Kidney epithelial cell (primary cell): ENCODE measurements at places on chromosomes 16 and 17.
A peak's percentile ranks its signal among the peaks of the same experiment; 100 is the strongest.

DNA sequence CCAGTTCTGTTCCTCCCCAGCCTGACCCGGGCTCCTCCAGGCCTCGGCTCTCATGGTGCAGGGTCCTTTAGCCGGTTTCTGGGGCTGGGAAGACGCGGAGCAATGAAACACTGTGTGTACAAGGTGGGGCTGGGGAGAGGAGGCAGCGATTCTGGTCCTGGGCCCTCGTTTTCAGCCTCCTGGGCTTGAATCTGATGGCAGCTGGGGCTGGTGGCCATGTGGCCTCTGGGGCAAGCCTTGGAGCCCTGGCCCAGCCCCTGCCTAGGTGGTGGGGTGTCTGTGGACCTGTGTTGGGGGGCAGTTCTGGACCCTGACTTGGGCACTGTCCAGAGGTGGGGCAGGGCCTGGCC lies 4.1 kb downstream of the FOXJ1 start:
- DNase-seq: no peak

DNA sequence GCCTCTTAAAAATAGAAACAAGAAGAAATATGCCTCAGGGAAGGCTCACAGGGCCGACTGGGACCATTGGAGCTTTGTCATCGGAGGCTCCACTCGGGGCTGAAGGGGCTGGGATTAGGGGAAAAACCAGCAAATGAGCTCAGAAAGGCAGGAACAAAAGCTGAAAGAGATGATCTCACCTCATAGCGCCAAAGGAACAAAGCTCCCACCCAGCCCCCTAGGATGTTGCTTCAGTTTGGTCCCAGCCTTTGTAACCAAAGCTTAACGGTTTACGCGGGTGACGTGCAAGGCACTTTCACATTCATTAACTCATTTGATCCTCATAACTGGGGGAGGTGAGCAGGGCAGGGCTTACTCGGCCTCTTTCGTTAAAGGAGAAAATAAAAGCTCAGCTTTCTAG lies 168.5 kb upstream of the DYNLRB2 start:
- no peak for DNase-seq

DNA sequence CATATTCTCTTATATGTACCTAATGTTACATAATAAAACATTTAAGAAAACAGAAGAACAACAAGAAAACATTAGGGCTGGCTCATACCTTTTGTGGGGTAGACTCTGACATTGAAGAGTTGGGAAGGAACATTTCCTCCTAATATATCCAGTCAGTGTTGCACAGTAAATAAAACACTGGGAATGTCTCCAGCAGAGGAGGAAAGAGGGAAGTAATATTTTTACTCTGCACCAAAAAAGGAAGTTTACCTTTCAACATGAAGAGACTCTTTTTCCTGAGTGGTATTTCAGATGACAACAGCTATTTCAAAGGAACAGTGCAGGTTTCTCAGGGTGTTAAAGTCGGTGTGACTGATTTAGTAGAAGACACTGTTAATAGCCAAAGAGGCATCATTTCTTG lies 31.9 kb downstream of the EPN2 start:
- no peak for DNase-seq

- DNase-seq: no peak
Measured at GRCh38 chr17:73657473-73658116, 13.3 kb upstream of the SDK2 start.

DNA sequence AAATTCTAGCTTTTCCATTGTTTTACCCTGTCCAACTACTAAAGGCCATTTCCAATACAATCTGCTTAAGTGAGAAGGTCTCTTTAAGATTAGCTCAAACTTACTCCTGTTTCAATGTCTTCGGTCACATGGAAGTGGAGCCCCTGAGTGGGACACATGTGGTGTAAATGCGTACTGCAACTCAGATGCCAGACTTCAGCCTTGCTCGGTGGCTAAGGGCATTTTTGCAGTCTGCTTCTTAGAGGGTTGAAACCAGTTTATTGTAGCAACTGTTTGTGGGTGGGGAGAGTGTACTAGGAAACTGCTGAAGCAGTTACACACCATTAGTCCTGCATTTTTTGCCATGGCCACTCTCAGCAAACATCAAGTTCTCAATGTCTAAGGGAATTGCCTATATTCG lies 140.6 kb downstream of the PARN start:
- DNase-seq: peak; percentile 53

DNA sequence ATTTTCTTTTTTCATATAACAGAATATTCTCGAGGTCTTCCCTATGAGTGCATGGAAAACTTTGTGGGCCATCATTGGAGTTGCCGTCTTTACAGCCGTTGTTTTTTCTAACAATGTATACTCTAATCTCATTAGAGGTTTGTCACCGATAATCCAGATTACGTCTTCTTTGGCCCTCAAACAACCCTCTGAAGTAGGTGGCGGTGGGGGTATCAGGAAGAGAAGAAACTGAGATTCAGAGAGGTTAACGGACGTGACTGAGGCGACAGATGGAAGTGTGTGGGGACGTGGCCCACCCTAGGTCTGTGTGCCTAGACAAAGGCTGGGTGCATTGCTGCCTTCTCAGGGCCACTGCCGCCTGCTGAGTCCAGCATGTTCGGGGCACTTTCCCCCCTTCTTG lies 63.7 kb downstream of the RPTOR start:
- DNase-seq: no peak

GRCh38 chr17:1059131-1059795 lies 62.3 kb downstream of the TIMM22 start:
- DNase-seq: no peak

- no peak for DNase-seq
Measured at GRCh38 chr16:81607006-81607405, 162.4 kb downstream of the CMIP start.

DNA sequence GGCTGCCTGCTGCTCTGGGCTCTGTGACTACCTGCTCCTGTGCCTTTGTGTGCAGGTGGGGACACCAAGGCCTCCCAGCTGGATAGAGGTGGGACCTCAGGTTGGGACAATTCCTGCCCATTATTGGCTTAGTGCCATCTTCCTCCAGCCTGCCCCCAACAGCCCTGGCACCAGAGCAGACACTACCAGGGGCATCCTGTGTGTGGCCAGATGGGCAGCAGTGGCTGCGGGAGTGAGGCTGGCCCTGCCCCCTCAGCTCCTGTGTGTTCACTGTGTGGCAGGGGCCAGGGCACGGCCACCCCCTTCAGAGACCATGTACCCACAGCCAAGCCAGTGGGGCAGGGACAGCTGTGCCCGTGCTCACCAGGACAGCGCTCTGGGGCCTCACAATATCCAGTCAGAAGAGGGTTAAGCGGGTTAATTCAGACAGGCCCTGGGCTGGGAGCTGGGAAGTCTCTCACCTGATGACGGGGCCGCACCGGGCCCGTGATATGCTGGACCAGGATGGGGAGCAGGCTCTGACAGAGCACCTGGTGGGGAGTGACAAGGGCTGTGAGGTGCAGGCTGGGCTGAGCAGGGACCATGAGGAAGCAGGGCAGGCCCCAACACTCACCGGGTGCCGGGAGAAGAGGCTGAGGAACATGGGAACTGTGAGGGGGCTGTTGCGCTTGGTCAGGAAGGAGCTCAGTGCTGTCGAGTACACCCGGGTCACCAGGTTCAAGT lies 13.0 kb downstream of the MYBBP1A start:
- no peak for DNase-seq
